Activated T-helper 2 cell treated with anti-CD3 and anti-CD28 coated beads, Interferon-gamma antibody, Interleukin-2, Interleukin-4, amounts not matched to agents 10 μg/mL and 5 μg/mL and 100 μg/mL, durations not matched to agents 14 hours and 24 hours and 36 hours (primary cell): ENCODE measurements at places on chromosomes 16 and 17. TPM values are rescaled to one million over a fixed set of nuclear protein-coding genes. Genes with fewer than 3 reads are reported as not detected.

MTSS2 gene
- total RNA-seq = 1.3 TPM in 2 replicates

SP2 gene
- 16.5 and 19.7 TPM in 2 replicates for total RNA-seq

TSPOAP1 gene
- total RNA-seq = 21.9 and 22.3 TPM in 2 replicates

LRRC46 gene
- 0.64 and 0.92 TPM in 2 replicates for total RNA-seq

TSNAXIP1 gene
- total RNA-seq = 0.51 and 1.0 TPM in 2 replicates

RAB11FIP3 gene
- total RNA-seq = 45.7 and 47.2 TPM in 2 replicates

- DNase-seq = peak; percentile 25
These were observed 1.4 kb downstream of the NT5M start for GRCh38 chr17:17304521-17304985.

DNA sequence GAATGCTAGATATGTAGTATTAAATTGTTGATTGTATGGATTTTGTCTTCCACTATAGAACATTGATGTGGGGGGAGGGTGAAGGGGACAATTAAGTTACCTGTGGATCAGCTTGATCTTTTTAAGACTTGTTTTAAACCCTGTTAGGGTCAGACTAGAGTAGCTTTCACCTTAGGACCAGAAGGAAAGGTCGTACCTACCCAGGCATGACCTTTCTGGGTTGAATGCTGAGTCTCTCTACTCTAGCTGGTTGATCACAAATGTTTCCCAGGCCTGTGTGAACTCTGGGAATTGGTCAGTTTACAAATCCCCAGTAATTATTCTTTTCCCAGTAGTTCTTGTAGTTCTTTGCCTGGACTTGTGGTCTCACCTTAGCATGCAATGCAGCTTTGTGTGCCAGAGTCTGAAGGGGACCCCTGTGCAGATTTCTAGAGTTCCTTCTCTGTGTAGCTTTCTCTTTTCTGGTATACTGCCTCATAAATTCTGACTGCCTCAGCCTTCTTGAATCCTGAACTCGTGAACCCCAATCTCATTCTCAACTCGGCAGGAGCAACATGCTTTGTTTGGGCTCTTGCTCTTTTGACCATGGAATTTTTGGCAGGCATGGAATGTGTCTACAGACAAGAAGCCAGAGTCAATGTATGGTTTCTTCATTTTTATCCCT is 54.1 kb downstream of the VMP1 start:
- DNase-seq = no peak

GRCh38 chr16:54546521-54546920 is 259.9 kb upstream of the IRX3 start:
- no peak for DNase-seq

DNA sequence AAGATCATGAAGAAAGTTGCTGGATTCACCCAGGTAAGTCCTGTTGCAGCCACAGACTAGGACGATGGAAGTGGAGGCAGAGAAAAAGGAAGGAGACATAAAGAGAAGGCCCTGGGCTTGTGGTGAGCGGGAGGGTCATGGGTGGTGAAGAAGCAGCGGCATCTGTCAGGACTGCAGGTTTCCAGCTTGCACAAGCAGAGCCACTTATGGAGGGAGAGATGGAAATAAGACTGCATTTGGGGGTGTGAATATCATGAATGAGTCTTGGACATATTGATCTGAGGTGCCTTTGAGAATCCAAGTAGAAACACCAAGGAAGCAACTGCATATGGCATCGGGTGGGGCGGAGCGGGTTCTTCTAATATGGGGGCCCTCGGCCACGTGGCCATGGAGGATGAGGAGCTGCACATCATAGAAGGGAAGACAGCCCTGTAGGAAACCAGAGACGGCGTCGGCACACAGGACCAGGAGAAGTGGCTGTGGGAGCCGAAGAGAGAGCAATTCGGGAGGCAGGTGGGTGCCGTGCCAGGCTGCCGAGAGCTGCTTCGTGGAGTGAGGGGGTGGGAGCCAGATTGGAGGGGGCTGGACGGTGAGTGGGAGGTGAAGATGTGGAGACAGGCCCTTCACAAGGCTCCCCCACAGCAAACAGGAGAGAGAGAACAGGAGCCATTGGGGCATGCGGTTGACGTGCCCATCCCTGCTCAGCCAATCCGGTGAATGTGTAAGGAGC is 243.5 kb downstream of the GSG1L start:
- no peak for DNase-seq

GRCh38 chr17:34155947-34156346 is 99.1 kb upstream of the CCL2 start:
- DNase-seq = no peak

- DNase-seq = no peak
These were observed 7.9 kb upstream of the SPHK1 start for GRCh38 chr17:76376318-76377133.

GRCh38 chr17:57046749-57047148 is 38.3 kb upstream of the AKAP1 start:
- DNase-seq = no peak

GRCh38 chr16:55249361-55249760 is 74.6 kb upstream of the IRX6 start:
- DNase-seq = no peak

GRCh38 chr16:16830401-16830800 is 451.5 kb downstream of the NPIPA7 start:
- no peak for DNase-seq

- DNase-seq = peak; percentile 77
These were observed 98.3 kb downstream of the PITPNC1 start for GRCh38 chr17:67475161-67475937.
